ENCODE measurements at places on chromosomes 1 and 21.

GRCh38 chr1:180785291-180785690 lies 127.4 kb upstream of the KIAA1614 start:
- no peak for DNase-seq

- DNase-seq, result no peak
Observed at GRCh38 chr21:37380349-37381323, 14.1 kb downstream of the DYRK1A start.

GRCh38 chr1:185570962-185571361 lies 163.2 kb upstream of the HMCN1 start:
- no peak for DNase-seq

- DNase-seq, result no peak
Observed at GRCh38 chr1:114022877-114023276, 43.6 kb downstream of the OLFML3 start.

GRCh38 chr1:94970783-94971182 lies 43.9 kb upstream of the CNN3 start:
- DNase-seq, result no peak

- peak; percentile 43 for DNase-seq
Observed at GRCh38 chr1:182599339-182599738, 4.8 kb downstream of the RGS16 start.

DNA sequence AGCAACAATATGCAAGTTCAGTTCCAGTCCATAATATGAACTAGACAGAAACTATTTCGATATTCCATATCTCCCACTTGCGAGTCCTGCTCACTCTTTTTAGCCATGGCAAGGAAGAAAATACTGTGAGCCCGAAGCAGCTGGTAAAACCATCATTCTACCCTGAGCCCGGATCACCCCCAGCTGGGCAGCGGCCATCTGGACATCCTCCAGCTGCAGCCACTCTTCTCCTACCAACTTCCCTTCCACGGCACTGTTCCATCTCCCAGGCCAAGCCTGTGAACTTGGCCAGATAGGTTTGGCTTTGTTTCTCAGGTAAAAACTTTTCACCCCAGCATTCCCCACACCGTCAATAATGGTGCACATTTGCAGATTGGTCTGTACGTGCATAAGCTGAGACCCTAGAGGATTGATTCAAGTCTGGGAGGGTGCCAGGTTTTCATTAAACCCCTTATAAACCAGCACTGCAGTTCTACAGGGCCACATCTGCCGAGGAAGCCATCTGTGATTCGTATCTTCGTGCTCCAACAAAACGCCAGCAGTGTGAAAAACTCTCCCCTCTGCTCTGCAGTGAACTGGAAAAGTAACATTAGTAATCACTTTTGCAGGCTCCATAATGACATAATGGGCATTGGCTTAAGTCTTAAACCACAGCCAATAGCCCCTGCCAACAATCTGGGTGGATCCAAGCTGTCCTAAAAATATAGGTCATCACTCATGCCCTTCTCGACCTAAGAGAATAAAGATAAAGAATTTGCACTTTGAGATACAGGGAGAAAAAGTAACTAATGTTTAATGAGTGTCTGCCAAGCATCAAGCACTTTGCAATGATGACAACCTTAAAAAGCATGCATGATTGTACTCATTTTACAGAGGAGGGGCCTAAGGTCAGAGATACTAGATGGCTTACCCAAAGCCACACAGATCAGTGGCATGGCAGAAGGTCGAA lies 205.1 kb downstream of the PLPP3 start:
- no peak for DNase-seq

GRCh38 chr21:38985568-38986378 lies 180.0 kb downstream of the ETS2 start:
- peak; percentile 38 for DNase-seq

DNA sequence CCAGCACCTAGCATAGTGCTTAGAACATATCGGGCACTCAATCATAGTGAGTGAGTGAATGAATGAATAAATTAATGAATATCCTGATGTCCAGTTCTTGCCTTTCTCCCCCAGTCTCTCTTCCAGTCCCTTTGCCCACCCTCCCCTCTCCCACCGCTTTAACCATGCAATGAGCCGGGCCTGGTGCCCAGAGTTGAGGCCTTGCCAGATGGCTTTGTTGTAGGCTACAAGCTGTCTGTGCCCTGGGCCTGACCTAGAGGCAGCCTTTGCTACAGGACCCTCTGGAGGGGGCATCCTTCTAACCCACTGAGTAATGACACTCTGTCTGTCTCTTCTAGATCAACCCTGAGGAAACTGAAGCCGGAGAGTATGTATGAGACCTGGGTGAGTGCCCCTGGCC lies 6.9 kb downstream of the CASQ1 start:
- no peak for DNase-seq

GRCh38 chr1:216820345-216820744 lies 97.1 kb upstream of the ESRRG start:
- DNase-seq, result no peak

- DNase-seq, result no peak
Observed at GRCh38 chr1:231465051-231465450, 43.0 kb upstream of the EGLN1 start.

DNA sequence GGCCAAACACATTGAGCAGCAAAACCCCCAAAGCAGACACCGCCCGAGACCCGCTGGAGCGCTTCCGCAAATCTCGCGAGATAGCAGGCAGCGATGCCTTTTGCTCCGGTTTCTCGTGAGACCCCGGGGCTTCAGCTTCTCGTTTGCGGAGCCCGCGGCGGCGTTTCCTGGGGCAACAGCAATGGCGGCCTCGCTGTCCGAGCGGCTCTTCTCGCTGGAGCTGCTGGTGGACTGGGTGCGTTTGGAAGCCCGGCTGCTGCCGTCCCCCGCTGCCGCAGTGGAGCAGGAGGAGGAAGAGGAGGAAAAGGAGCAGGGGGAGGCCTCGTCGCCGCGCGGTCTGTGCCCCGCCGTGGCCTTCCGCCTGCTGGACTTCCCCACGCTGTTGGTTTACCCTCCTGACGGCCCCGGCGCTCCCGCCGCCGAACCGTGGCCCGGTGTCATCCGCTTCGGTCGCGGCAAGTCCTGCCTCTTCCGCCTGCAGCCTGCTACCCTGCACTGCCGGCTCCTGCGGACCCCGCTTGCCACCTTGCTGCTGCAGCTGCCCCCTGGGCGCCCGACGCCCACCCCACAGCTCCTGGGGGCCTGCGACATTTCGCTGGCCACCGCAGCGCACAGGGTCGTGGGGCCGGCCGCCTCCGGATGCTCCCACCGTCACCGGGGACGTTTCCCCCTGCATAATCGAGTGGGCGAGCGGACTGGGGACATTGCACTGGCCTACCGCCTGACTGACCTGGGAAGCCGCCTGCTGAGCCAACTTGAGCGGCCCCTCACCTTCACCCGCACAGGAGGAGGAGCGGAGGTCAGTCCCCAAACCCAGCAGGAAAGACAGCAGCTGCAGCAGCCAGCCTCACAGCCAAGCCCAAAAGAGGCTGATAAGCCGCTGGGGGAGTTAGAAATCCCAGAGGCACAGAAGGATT lies at the start of gene MAP10:
Gene MAP10, plus strand, starts transcription at position 148 of the 917 bp plus-strand sequence. Its CDS starts 34 bp downstream, at position 182.
- peak; percentile 94 for DNase-seq

DNA sequence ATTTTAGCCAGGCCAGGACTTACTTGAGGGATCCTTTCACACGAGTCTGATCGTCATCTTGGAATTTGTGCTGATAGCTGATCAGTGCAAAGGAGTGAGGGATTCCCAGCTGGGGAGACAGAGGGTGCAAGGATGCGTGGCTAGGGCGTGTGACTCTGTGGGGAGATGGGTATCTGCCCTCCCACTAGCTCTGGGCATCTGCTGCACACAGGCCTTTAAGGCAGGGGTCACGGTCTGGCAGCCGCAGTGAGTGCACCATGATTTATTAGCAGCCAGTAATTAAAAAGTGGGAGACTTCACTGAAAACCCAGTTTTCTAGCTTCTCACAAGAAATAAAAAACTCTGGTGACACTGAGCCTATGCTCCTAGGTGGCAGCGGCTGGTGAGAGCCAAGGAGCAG lies 20.4 kb downstream of the THAP3 start:
- no peak for DNase-seq
